HS-5 (cell line): ENCODE measurements at places on chromosomes 1 and 21.

GRCh38 chr1:94819945-94820746, at the start of gene SLC44A3:
Gene SLC44A3 (plus strand): TSS chr1:94820357. CDS start chr1:94820452, 95 bp downstream.
- DNase-seq, result no peak

GRCh38 chr1:44808938-44809917, 905 bp downstream of the BTBD19 start:
- DNase-seq, result no peak

- DNase-seq, result no peak
Measured at GRCh38 chr1:172893146-172893841, 157.4 kb downstream of the TNFSF18 start.

- DNase-seq, result no peak
Measured at GRCh38 chr21:32566741-32567389, 18.5 kb downstream of the TCP10L start.

DNA sequence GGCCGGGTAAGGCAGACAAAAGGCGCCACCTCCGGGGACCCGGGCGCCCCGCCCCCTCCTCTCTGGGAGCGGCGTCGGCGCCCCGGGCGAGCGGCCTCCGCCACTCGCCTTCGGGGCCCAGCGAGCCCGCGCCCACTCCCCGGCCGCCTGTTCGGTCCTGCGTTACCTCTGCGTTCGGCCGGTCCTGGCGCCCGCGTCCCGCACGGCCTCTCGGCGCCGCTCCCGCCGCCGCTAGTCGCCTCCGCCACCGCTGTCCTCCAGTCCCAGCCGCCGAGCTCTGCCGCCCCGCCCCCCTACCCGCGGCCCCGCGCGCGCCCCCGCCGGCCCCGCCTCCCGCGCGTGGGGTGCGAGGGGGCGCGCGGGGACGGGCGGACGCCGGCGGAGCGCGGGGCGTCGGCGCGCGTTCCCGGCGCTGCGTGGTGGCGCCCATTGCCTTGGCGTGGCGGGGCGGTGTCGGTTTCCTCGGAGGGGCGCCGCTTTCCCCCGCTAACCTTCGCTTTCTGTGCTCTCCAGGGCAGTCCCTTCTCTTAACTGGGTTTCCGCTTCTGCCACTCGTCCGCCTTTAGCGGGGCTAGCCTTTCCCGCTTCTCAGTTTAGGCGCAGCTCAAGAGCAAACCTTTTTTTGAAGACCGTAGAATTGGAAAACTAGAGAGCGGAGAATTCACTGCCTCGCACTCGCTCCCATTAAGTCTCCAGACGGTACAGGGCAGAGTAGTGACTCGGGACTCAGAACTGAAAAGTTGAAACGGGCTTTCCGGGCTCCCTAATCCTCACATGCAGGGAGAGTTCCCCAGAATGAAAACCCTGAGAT, at the start of gene HP1BP3:
TSS of gene HP1BP3 (minus strand) at position 279 of the 811 bp plus-strand sequence. CDS start 6,867 bp downstream, outside the sequence.
- peak; percentile 45 for DNase-seq

DNA sequence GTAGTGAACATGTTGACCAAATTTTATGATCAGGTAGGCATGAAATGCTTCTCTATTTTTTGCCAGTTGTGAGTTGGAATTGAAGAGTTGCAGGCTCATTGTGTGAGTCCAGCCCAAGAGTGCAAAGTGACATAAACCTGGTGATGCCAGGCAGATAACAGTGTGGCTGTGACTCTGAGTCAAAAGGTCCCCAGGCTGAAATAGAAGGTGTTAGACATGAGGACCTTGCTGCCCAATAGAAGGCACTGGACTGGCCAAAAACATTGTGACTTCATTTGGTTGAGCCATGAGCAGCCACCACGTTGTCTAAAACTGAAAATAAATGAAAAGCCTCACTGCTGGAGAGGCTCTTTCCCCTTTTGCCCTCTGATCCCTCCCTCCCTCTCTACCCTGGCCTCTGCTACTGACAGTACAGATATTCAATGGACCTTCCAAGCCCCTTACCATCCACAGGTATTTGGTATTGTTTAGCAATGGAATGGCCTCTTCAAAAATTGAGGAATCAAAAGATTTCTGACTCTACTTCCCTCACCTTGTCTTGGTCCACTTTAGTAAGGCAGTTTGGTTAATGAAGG, 67.8 kb upstream of the ABCD3 start:
- no peak for DNase-seq

GRCh38 chr1:3101124-3101939, 32.3 kb downstream of the PRDM16 start:
- no peak for DNase-seq

DNA sequence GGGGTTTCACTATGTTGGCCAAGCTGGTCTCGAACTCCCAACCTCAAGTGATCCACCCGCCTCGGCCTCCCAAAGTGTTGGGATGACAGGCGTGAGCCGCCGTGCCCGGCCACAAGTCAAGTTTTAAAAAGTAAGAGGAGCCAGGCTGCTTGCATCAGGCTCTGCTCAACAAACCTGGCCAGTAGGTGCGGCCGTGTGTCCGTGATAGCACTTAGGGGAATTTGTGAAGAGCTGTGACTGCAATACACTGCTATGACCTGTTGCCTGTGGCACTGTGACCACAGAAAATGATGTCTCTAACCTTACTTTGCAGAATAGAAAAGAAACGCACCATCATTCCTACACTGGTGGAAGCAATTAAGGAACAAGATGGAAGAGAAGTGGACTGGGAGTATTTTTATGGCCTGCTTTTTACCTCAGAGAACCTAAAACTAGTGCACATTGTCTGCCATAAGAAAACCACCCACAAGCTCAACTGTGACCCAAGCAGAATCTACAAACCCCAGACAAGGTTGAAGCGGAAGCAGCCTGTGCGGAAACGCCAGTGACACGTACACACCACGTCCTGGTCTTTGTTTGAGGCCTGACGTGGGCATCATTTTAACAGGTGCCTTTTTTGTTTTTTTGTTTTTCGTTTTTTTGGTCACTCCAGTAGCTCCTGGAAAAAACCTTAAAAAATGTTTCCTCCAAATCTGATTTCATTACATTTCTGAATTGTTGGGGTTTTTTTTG, 16.7 kb downstream of the C1orf174 start:
- DNase-seq, result no peak

GRCh38 chr1:208653426-208653825, 409.2 kb upstream of the PLXNA2 start:
- DNase-seq, result no peak

DNA sequence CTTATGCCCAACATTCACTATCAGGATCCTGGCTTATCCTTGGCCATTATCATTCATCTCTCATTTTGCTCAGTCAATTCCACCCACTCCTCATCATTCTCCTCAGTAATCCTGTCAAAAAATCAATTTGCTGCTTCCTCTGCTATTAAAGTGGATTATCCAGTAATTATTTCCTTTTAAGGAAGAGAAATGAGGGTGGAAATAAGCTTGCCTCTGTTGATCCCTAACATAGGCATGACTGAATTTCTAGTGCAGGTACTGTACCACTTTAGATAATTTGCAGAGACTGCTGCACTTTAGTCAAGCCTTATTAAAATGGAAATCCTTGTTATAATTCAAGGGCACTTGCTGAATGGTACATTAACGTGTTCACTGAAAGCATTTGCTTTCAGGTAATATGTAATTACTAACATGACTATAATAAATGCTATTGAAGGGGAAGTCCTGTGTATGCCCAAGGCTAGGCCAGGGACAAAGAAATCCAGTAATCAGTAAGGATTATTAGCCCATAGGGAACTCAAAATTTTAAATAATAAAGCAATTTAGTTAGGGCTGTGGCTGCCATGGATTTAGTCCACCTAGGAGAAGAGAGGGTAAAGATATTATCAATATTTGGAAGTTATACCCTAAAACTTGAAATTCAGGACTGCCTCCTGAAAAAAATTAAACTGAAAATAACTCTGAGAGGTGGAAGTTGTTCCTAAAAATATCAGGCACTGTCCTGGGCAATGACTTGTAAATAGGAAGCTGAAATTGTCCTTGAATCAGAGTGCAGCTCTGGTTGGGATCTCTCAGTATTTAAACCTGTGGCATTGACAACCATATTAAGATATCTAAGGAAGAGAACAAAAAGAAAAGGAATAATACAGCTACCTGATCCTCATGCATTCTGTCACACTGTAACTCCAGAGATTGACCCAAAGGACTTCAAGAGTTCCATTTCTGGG, 43.4 kb downstream of the RGS2 start:
- no peak for DNase-seq

GRCh38 chr1:24895511-24895910, 34.6 kb downstream of the RUNX3 start:
- no peak for DNase-seq

DNA sequence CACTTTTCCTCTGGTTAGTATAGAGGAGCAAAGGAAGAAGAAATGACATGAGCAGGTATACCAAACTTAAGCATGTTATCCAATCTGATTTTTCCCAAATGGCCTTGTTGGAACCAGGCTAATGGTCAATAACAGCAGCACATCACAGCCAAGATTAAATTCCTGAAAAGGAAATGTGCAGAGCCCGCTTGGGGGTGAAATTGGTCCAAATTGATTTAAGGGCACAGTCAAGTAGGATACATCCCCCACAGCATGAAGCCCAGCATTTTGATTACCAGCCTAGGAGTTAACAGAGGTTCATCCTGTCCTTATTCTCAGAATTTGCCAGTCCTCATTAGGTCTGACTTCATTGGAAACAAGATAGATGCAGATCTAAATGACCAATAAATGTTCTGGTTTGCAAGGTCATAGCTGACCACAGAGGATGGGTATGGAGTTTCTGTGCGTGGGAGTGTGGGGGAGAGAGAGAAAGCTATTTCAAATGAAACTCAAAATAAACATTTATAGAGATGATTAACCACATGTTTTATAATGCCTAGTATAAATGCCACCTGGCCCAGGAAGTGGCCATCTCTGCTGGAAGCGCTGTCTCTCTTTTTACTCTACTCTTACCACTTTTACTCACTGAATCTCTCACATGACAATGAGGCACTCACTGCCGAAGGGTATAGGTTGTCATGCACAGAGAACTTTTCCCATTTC, 38.7 kb downstream of the RGS5 start:
- DNase-seq, result no peak

GRCh38 chr1:112794654-112795239, 79.6 kb upstream of the PPM1J start:
- DNase-seq, result no peak

- DNase-seq, result no peak
Measured at GRCh38 chr1:164902491-164902890, 343.5 kb downstream of the PBX1 start.

DNA sequence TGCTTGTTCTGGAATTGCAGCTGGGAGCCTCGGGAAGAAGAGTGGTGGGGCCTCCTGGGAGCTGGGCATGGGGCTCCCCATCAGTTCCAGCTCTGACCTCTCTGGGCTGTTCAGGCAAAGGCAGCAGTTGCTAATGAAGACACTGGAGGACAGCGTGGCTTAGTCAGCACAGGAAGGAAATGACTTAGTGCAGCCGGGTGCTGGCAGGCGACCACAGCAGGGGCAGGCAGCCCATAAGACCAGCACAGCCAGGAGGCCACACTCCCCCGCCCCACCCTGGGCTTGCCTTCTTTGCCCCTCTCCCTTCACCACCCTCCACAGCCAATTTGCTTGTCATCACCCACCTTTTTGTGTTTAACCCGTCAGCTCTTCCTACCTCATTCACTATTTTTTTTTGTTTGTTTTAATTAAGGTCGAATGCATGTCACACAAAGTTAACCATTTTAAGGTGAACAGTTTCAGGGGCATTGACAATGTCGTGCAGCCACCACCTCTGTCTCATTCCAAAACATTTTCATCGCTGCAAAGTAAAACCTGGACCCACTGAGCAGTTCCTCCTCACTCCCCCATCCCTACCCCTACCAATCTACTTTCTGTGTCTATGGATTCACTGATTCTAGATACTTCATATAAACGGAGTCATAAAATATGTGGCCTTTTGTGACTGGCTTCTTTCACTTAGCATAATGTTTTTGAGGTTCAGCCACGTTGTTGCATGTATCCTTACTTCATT, 10.9 kb downstream of the OLIG2 start:
- peak; percentile 49 for DNase-seq

DNA sequence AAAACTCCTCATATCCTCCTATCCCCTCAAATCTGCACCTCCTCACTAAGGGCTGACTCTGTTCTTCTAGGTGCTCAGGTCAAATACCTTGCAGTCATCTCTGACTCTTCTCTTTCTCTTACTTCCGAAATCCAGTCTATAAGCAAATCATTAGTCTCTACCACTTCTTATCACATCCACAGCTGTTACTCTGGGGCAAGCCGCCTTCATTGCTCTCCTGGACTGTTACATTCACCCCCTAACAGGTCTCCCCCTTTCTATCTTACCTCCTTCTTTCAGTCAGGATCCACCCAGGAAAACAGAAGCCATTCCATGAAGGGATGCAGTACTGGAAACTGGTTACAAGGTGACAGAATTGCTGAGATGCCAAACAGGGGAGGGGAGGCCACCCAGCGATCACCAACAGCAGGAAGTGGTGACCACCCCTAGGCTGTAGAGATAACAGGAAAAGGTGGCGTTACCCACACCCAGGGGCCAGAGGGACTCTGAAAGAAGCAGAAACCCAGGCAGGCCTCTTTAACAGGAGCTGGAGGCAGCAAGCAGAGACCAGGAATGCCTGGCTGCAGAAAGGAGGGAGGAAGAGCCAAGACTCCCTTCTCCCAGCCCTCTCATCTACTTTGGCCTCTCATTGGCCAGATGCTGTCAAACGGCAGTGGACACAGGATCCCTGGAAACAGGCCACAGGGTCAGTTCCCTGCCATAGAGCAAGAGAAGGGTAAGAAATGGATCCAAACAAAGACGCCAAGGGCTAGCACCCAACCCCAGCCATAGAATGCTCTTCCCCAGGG, 55.5 kb upstream of the FOXO6 start:
- no peak for DNase-seq

DNA sequence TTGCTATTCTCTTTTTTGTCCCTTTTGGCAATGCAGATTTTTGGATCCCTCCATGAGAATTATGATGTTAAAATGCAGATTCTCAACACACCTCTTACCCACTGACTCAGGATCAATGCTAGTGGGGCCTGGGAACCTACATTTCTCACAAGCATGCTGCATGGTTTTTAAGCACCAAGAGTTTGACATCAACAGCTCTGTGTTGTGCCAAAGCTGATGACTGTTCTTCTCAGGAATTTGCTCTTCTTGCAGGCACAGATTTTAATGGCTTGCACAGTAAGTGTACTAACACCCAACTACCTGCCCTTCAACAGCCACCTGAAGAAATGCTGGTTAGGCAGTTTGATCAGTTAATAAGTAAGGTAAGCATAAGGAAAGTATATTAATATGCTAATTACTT, 468.7 kb downstream of the PTBP2 start:
- DNase-seq, result no peak

- DNase-seq, result no peak
Measured at GRCh38 chr1:17686258-17686657, 68.9 kb upstream of the ACTL8 start.

GRCh38 chr1:222813866-222814535, 838 bp upstream of the DISP1 start:
- DNase-seq, result no peak

DNA sequence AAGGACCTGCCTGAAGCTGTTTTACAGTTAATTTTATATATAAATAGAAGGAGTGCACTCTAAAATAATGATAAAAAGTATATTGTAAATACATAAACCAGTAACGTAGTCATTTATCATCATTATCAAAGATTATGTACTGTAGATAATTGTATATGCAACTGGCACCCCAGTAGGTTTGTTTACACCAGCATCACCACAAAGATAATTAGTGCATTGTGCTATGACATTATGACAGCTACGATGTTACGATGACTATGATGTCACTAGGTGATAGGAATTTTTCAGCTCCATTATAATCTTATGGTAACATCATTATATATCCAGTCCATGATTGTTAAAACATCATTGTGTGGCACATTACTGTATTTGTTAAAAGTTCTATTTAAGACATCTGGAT, 185.2 kb downstream of the LBR start:
- DNase-seq, result no peak
